AG20443 (cell line): ENCODE measurements at places on chromosomes 4 and X.

GRCh38 chr4:23934915-23935314, 45.1 kb upstream of the PPARGC1A start:
- DNase-seq = peak; percentile 90

- no peak for DNase-seq
Observed at GRCh38 chr4:184924516-184924915, 93.8 kb upstream of the HELT start.

DNA sequence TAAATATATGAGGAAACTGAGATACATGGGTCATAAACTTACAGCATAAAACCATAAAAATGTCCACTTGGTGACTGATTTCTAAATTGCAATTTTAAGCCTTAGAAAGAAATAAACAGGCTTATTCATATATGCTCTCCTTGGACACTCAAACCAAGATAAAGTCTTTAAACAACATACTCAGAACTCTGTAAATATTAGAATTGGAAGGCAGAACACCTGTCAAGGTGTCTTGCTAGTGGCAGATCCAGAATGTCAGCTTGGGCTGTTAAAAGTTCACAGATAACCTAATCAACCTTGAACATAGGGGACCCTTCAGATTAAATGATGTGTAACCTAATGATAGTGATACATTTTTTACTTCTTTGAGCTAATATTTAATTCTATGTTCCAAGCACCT, 208.1 kb upstream of the ARSJ start:
- DNase-seq = no peak

GRCh38 chr4:8192748-8193738, 6.0 kb upstream of the SH3TC1 start:
- no peak for DNase-seq

DNA sequence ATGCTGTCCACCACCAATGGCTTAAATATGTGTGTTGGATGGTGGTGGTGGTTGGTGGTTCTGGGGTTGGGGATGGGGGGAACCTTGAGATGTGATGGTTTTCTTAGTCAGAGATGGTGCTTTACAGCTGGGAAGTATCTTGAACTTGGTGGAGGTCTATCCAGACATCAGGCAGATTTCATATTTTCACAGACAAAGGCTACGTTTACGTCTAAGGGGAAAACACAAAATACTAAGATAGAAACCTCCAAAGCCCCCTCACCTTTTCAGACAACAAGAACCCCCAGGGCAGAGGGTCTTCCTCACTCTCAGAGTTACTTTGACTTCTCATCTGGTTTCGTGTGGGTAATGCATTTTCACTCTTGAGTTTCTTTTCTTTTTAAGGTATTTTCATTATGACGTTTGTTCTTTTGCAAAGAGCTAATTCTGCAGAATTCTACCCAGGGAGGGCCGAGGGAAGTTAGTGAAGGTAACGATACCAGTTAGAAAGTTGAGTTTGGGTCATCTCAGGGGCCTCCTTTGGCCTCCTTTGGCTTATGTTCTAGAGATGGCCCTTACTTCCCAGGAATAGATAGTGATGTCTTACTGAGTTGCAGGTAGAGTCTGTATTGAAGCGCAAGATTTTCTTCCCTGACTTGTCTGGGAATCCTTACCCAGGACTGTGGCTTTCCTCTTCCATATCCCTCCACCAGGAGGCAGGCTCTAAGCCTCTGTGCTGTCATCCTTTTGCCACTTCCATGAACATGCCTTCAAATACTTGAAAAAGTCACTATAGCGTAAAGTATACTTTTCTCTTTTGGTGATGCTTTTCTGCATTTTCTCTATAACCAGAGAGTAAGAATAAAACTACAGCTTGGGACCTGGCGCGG, 31.9 kb downstream of the RHOH start:
- peak; percentile 28 for DNase-seq

- no peak for DNase-seq
Observed at GRCh38 chr4:124290678-124291077, 421.9 kb downstream of the ANKRD50 start.

DNA sequence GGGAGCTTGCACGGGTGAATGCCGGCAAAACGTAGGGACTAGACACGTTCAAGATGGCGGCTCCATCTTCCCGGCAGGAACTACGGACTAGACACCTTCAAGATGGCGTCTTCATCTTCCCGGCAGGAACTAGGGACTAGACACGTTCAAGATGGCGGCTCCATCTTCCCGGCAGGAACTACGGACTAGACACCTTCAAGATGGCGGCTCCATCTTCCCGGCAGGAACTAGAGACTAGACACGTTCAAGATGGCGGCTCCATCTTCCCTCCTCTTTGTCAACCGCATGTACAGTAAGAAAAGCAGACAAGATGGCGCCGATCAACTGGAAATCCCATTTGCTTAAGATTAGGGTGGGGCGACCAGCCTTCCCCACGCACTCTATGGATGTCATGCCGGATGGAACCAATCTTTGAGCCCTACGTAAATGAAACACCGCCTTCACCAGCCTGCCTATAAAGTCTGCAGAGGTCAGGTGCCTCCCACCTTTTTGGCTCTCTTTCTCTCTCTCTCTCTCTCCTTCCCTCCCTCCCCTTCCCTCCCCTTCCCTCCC, 222.4 kb downstream of the CRLF2 start:
- peak; percentile 25 for DNase-seq

- no peak for DNase-seq
Observed at GRCh38 chr4:182384631-182385091, 141.5 kb downstream of the TENM3 start.

- no peak for DNase-seq
Observed at GRCh38 chr4:53103481-53103880, 241.4 kb downstream of the RASL11B start.

- no peak for DNase-seq
Observed at GRCh38 chrX:72069350-72070160, 62.2 kb downstream of the RTL5 start.

DNA sequence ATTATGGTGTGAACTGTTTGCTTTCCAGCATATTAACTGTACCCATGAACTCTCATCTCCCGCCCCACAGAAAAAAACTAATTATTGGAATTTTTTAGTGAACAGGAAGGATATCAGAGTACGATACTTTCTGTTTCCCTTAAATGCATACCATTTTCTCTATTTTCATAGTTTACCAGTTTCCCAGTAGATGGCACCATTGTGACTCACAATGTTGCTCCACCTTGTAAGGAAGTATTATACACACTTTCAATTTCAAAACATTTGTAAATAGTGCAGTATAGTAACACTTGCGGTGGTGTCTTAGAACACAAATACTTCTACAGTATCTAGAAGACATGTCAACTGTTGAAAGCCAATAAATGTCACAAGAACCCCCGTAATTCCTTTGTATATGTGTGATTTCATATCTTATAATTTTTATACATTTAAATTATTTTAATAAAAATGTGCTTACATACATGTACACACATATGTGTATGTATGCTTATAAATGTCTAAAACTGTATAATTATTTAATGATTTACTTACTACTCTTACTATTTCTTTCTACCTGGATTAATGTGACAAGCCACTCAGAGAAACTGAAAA, 167.3 kb downstream of the SLIT2 start:
- peak; percentile 43 for DNase-seq

DNA sequence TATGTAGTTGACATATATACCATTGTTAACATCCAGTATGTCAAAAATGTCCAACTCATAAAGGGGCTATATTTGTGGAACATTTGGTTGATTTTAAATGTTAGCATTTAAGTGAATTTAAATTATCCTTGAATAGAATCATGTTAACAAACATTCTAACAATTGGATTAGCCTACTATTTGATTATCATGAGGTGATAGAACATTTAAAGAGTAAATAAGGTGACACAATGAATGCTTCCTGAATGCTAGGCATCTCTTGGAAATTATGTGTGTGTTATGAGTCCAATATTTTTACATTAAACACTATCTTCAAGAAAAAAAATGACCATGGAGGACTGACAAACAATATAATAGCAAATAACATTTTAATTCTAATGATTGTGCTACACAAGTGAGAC, 901.9 kb upstream of the AGA start:
- no peak for DNase-seq

DNA sequence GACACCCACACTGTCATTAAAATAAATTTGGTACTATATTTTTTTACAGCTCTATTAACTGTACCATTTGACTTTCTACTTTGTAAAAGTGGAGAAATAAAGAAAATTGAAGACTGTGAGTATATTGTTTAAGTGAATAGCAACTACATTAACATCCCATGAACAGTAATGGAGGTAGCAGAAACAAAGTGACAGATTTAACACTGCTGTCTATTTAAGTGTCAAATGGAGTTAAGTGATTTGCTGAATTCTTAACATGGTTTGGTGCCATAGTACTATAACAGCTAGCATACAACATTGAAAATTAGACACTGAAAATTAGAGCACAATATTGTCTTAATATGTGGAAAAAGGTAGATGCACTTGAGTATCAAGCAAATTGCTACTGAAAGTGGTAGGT, 76.2 kb downstream of the C4orf33 start:
- no peak for DNase-seq

DNA sequence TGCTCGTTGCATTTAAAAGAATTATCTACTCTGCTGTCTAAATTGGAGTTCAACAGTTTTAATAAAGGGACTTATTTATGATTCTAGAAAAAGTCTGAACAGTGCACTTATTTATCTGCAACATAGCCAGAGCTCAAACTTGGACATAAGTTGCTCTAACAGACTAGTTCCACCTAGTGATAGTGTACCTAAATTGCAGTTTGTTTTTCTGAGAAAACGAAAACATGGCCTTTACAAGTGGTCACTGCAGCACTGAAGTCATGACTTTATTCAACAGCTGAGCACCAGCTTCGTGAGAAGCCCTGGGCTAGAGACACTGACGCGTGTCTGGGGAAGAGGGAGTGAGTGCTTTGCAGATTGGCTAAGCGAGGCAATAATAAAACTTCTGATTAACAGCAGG, 77.3 kb upstream of the IGSF1 start:
- no peak for DNase-seq

GRCh38 chrX:90617710-90618325, 696.1 kb downstream of the TGIF2LX start:
- no peak for DNase-seq

DNA sequence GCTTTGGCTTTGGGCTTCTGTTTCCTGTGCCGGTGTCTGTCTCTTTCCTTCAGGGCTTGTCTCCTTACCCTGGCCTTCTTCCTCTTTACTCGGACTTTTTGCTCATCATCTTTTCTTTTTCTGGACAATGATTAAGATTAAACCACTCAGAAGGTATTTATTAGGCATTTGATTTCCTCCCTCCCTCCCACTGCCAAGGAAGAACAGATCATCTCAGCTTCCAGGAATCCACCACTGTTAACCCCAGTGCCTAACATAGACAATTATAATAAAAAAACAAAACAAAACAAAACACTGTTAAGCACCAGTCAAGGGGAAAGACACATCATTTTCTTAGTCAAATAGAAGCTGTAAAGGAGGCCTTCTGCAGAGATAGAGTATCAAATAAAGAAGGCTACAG, 16.6 kb downstream of the PGRMC1 start:
- no peak for DNase-seq

DNA sequence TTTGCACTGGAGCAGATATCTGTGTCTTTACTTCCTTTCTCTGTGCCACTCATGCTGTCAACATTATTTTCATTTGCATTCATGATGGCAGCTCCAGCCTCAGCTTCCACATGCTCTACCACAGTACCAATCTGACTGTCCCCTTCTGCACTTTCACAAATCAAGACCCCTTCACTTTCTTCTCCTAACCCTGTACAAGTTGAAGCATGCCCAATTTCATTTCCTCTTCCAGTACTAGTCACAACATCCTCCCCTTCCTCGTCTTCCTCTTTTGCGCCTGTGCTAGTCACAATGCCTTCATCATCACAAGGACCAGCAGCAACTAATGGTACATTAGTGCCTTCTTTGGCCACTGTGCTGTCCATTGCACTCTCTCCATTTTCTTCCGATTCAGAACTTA, 26.5 kb downstream of the BOD1L1 start:
- no peak for DNase-seq

DNA sequence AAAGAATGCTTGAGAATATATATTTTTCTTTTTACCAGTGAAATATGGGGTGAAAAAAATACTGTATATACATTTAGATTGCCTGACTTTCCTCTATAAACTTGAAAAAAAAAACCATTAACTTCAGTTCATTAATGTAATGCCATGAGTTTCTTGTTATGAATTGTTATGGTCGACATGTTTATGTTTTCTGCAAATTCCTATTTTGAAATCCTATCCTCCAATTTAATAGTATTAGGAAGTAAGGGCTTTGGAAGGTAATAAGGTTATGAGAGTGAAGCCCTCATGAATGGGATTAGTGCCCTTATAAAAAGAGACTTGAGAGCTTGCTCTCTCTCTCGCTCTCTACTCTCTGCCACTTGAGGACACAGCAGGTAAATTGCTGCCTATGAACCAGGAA, 211.4 kb downstream of the LDB2 start:
- no peak for DNase-seq

DNA sequence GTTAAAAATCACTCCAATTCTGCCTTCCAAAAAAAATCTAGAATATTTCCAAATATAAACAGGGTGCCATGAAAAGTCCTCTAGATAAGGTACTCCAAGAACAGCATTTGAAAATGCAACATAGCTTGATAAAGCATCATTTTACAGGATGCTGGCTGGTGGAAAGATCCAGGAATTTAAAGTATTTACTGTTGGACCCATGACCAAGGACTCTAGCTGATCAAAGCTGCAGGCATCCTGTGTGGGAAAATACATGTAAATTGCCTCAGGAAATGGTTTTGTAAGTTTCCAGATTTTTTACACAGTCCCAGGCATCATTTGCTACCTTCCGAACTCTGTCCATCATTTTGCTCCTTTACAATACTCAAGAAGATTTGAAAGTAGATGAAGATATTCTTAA, 164.4 kb downstream of the GRIA3 start:
- DNase-seq = peak; percentile 19

DNA sequence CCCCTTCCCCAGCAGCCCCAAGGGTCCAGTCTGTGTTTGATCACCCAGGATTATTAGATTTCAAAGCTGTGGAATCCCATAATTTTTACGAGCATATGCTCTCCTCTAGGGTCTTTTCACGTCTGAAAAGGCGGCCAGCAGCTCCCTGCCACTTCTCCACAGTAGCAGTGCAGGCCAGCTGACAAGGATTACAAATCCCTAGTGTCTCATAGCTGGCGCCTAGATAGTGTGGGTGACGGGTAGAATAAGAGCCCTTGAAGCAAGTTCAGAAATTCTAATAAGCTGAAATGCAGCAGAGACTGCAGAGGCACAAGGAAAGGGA, 79.4 kb downstream of the RLIM start:
- DNase-seq = no peak

- peak; percentile 53 for DNase-seq
Observed at GRCh38 chr4:98937986-98938720, 9.2 kb upstream of the EIF4E start.

- no peak for DNase-seq
Observed at GRCh38 chr4:107740381-107740780, 20.3 kb upstream of the PAPSS1 start.

GRCh38 chr4:173878701-173879100, 348.7 kb upstream of the HAND2 start:
- no peak for DNase-seq

GRCh38 chr4:76305971-76306881, at the start of gene STBD1:
STBD1 (plus strand) TSS chr4:76306733; CDS start chr4:76306770, 37 bp downstream.
- DNase-seq = peak; percentile 84
